ENCODE measurements at places on chromosomes 16 and 17. TPM values are rescaled to one million over a fixed set of nuclear protein-coding genes. Genes with fewer than 3 reads are reported as not detected.

Gene NPIPB5
- polyA plus RNA-seq = 118 TPM

Gene METTL16
- 22.8 TPM for polyA plus RNA-seq

Gene C16orf86
- polyA plus RNA-seq = 8.9 TPM

Gene CACNG4
- polyA plus RNA-seq = not detected

Gene BEAN1
- 0.42 TPM for polyA plus RNA-seq

Gene KRTAP2-2
- polyA plus RNA-seq = not detected

Gene SEZ6
- not detected for polyA plus RNA-seq

Gene SHBG
- polyA plus RNA-seq = 0.27 TPM

Gene CYBC1
- polyA plus RNA-seq = 192 TPM

Gene PRSS8
- polyA plus RNA-seq = 0.15 TPM

Gene SPN
- 9.1 TPM for polyA plus RNA-seq

Gene CCL18
- 9.8 TPM for polyA plus RNA-seq

Gene CCDC200
- polyA plus RNA-seq = 0.35 TPM

Gene KRTAP3-1
- not detected for polyA plus RNA-seq

Gene SOX15
- 0.32 TPM for polyA plus RNA-seq

Gene KRTAP9-4
- not detected for polyA plus RNA-seq

Gene KRT36
- polyA plus RNA-seq = 0.51 TPM

Gene KRT33B
- polyA plus RNA-seq = not detected

Gene KIF2B
- not detected for polyA plus RNA-seq

Gene NLRC3
- 15.2 TPM for polyA plus RNA-seq
